ENCODE measurements at places on chromosomes 1 and 21.

- DNase-seq = no peak
Observed at GRCh38 chr1:231125972-231126580, 35.8 kb upstream of the TRIM67 start.

- DNase-seq = no peak
Observed at GRCh38 chr1:9589719-9590157, 1.0 kb downstream of the TMEM201 start.

DNA sequence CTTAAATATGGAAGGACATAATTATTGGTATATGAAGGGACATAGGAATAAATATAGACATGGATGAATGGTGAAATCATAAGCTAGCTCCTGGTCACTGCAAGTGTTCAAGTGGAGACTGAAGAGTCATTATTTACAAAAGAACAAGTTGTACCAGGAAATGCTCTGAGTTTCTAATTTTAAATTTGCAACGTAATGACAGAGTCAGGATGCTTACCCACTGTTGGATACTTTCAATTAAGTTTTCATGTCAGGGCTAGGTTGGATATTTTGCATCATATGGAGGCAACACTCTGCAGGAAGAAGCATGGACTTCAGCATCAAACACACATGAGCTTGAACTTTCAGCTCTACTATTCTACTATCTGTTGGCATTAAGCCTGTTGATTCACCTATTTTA lies 499.6 kb upstream of the C1orf87 start:
- no peak for DNase-seq

DNA sequence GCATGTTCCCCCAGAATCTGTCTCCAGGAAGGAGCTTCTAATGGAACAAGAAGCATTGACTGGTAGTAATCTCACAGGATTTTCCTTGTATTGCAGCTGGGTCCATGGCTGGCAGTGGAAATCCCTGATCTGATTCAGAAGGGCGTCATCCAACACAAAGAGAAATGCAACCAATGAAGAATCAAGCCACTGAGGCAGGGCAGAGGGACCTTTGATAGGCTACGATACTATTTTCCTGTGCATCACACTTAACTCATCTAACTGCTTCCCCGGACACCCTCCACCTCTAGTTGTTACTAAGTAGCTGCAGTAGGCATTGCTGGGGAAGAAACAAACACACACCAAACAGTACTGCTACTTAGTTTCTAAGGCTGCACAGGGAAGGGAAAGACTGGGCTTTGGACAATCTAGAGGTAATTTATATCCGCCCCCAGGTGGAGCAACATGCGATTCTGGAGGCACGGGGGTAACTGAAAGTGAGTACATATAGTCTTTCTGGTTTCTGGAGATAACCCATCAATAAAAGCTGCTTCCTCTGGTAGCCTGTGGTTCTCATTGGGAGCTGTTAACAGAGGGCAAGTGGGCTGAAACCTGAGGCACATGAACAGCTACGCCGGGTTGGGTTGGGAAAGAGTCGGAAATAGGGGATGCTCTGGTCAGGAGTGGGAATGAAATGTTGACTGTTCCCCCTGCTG lies 837 bp upstream of the USP21 start:
- DNase-seq = no peak

- DNase-seq = no peak
Observed at GRCh38 chr1:182163821-182164223, 102.3 kb upstream of the ZNF648 start.

- DNase-seq = no peak
Observed at GRCh38 chr1:11881749-11882441, 23.1 kb upstream of the NPPB start.

DNA sequence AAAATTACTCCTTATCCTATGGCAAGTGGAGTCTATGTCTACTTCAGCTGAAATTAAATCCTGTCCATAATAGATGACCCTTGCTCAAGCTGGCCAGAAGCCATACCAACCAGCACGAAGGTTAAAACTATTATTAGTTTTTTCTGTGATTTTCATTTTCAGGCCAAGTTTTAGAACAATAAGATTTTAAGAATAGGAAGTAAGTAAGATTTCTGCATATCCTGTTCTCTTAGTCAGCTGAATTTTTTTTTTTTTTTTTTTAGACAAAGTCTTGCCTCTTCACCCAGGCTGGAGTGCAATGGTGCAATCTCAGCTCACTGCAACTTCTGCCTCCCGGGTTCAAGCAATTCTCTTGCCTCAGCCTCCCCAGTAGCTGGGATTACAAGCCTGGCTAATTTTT lies 6.1 kb upstream of the RBP7 start:
- no peak for DNase-seq

- no peak for DNase-seq
Observed at GRCh38 chr1:186730951-186731729, 50.9 kb upstream of the PTGS2 start.

DNA sequence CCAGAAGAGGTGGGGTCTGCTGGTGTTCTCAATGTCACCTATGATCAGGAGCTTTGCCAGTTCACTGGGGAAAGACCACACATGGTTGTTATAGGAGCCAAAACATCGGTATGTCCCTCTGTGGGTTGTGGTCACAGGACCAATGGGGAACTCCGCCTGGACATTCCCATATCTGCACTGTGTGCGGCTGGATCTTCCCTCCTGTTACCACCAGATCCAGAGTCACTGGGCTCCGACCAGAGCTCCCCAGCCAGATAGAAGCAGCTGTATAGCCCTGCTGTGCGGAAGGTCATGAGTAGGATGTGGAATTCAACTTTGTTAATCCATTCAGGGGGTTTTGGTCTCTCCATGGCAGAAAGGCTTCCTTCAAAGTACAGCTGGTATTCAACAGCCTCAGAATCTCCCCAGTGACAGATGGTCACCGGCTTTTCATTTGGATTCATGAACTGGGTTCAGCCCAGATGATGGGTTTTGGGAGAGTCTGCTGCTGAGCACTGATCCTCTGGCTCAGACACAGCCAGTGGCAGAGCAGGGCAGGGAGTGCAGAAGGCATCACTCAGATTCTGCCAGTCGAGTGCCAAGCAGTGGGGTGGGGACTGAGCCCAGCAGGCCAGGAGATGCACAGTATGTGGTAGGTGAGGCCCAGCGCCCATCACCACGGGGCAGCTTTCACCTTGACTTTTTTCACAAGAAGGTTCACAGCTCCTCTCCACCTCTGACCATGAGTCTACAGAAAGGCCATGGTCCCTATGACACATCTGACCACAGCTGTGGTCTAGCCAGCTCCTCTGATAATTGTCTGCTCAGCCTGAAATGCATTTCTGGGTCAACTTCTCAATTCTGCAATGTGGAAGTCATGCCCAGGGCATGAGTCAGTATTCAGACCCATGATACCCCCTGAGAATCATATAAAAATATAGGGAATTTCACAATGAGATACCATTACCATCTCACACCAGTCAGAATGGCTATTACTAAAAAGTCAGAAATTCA lies 2.9 kb upstream of the SHCBP1L start:
- DNase-seq = no peak

DNA sequence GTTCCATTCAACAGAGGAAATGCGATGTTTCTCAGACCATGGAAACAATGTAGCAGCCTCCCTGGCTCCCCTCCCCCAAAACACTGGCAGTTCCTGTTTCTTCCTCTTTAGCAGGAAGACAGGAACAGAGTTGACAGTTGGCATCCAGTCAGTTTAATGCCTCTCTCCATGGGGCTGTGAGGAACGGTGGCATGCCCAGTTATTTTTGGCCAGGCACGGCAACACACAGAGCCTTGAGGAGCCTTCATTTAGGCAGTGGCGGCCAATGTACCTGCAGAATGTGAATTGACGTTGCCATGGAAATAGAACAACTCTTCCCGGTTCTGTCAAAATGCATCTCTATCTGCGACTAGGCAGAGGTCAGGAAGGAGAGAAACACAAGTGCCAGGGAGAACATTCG lies 330.6 kb downstream of the DSCAM start:
- no peak for DNase-seq

DNA sequence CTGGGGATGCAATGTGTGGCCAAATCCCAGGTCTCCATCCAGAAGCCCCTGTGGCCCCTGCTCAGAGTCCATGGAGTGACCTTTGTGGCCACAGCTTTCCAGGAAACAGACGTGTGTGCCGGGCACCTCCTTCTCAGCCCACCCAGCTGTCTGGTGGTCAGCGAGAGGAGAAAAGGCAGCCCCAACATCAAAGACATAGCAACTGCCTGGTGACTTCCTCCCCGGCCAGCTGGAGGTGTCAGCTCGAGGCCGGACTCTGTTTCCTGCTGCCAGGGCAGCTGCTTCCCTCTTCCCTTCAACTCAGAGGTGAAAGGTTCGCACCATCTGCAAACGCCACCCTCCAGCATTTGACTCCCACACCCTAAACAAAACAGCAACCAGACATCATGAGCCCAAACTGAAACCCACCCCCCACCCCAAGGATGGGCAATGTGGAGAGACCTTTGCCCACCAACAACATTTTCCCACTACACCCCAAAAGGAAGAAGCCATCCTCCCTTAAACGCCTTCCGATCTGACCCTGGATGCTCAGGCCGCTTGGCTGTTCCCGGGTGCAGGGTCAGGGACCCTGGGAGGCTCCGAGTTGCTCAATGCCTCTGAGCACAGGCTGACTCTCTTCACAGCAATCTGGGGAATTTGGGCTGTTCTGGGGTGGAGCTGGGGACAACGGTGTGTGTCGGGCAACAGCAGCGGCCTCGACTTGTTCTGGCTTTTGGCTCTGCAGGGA lies 162.3 kb downstream of the PSMG1 start:
- DNase-seq = no peak

GRCh38 chr1:219099307-219099706 lies 74.4 kb upstream of the LYPLAL1 start:
- DNase-seq = no peak

- no peak for DNase-seq
Observed at GRCh38 chr1:200096774-200097173, 69.3 kb downstream of the NR5A2 start.

DNA sequence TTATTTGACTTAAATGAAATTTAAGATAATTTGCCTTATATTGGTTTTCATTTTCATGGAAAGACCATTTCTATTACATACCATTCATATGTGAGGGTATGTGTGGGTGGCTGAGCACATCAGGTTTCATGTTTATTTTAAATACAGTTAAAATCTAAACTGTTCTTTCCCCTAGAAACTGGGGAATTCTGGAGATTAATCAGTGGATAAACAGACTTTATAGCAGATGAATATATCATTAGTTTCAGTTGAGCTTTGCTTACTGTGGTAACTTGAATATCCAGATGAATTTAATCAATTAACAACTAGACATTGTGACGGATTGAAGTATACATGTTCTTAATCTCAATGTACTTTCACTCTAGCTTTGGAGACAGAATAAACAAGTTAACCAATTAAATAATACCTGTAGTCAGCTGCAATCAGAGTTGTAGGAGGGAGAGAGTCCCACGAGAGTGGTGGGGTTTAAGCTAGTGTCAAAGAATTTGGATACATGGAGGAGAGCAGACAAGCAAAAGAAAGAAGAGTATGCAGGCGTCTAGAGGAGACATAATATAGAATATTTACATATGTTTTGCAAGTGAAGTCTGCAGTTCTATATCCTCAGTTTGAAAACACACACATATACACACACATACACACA lies 97.6 kb downstream of the PDE4B start:
- no peak for DNase-seq

GRCh38 chr21:29817450-29817849 lies 122.3 kb downstream of the GRIK1 start:
- DNase-seq = no peak

- no peak for DNase-seq
Observed at GRCh38 chr1:24535021-24535424, 20.9 kb upstream of the NCMAP start.

- DNase-seq = no peak
Observed at GRCh38 chr21:45022736-45023135, 51.6 kb upstream of the ADARB1 start.

DNA sequence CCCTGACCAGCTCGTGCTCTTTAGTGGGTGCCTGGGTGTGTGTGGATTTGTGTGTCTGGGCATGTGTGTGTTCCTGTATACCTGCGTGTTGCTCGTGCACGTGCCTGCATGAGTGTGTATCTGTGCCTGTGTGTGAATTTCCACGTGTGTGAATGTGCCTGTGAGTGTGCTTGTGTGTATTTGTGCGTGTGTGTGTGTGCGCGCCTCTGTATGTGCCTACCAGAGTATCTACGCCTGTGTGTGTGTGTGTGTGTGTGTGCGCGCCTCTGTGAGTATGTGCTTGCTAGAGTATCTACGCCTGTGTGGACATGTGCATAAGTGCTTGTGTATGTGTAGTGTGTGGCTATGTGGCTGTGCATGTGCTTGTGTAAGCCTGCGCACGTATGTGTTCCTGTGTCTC lies 691 bp upstream of the SELENBP1 start:
- DNase-seq = no peak

GRCh38 chr1:28893403-28894102 lies 20.8 kb upstream of the EPB41 start:
- DNase-seq = peak; percentile 22

DNA sequence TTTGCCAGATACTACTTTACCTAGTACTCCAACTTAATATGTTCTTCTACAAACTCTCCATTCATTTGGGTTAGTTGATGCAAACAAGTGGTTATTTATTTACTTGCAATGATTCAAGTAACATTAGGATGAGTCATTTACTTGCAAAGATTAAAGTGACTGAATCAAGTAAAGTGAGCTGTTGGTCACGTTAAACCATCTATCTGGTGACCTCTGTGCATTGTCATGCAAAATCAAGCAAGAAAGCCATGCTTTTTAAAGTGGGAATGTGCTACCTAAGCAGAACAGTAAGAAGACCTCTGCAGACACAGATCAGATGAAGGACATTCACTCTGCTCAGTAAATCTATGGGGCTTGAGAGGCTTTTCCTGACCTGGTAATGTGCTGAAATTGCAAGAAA lies 254.7 kb downstream of the LRRIQ3 start:
- DNase-seq = no peak

DNA sequence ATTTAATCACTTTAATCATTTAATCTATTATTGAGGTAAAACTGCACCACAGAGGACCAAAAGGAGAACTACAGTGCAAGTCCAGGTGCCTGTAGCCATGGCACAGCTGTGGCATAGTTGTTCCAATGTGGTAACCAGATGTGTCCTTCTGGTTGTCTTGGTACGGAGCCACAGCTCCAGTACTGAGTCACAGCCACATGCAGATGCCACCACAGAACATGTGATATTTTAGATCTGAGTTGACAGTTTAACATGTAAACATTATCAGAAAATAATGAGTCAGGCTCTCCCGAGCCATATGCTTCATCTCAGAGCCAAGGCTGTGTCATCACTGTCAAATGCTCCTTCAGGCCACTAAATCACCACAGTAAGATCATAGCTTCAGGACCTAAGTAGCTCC lies 56.4 kb upstream of the RGS7 start:
- no peak for DNase-seq

- peak; percentile 61 for DNase-seq
Observed at GRCh38 chr1:983798-984475, 2.0 kb upstream of the PERM1 start.

All from BE2C (cell line).